ENCODE measurements at places on chromosomes 2 and 18.

DNA sequence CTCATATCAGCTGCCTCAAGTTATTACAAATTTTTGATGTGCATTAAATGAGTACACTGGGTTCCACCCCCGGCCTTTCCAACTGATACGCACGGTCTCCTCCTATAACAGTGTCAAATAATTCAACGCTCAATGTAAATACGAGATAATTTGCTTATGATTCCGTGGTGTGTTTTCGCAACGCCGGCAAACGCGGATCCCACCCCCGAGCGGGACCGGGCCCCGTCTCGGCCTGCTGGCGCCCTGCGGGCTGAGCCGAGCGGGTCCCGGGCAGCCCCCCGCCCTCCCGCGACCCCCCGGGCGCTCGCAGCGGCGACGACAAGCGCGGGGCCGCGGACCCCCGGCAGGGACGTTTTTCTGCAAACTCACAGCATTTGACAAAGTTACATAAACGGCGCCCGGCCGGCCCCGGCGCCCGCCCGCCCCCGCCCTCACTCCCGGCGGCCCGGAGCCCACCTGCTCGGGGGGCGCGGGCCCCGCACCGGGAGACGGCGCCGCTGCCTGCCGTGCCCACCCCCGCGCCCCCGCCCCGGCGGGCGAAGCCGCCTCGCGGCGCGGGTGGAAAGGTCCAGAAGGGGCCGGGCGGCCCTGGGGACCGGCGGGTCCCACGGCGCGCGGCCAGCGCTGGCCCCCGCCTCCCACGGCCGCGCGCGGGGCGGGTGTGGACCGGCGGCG, 762 bp downstream of the HDAC4 start:
- no peak for DNase-seq

DNA sequence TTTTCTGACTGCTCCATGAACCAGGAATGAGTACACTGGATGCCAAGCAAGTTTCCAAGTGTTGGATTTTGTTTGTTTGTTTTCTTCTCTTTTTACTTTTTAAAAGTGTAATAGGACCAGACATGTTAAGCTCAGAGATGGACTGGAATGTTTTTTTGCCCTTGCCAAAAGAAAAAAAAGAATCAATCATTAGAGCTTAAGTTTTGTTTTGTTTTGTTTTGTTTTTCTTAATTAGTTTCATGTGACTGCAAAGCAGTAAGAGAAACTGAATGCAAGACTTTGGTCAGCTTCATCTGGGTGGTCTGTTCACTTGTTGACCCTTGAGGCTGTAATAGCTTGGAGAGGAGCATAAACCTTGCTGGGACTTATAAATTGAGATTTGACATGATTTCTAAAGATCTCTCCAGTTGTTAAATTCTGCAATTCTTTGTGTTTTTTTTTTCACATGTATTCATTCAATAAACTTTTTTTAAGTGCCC, 42.4 kb upstream of the SLC1A4 start:
- no peak for DNase-seq

DNA sequence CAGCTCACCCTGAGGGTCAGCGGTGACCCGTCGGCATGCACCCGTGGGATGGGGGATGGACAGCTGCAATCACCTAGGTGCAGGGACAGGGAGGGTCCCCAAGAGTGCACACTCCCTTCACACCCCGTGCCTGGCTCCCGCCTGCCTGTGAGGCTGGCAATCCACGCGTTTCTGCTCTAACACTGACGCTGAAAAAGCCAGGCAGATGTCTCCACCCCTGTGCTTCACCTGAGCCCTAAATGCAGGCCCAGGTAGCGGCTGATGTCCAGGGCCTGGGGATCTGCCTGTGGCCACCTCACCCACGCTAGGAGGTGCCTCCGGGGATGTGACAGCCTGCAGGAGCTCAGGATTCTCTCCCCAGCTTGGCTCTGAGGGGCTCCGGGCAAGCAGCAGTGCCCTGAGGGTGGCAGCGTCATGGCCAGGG, 212.0 kb upstream of the SALL3 start:
- no peak for DNase-seq

GRCh38 chr2:227884511-227884947, 13.1 kb downstream of the DAW1 start:
- no peak for DNase-seq

- no peak for DNase-seq
Measured at GRCh38 chr2:195741191-195741590, 84.2 kb downstream of the SLC39A10 start.

- DNase-seq = no peak
Measured at GRCh38 chr2:101622210-101623030, 75.1 kb upstream of the MAP4K4 start.

GRCh38 chr2:19868224-19868623, 33.6 kb downstream of the TTC32 start:
- DNase-seq = no peak

DNA sequence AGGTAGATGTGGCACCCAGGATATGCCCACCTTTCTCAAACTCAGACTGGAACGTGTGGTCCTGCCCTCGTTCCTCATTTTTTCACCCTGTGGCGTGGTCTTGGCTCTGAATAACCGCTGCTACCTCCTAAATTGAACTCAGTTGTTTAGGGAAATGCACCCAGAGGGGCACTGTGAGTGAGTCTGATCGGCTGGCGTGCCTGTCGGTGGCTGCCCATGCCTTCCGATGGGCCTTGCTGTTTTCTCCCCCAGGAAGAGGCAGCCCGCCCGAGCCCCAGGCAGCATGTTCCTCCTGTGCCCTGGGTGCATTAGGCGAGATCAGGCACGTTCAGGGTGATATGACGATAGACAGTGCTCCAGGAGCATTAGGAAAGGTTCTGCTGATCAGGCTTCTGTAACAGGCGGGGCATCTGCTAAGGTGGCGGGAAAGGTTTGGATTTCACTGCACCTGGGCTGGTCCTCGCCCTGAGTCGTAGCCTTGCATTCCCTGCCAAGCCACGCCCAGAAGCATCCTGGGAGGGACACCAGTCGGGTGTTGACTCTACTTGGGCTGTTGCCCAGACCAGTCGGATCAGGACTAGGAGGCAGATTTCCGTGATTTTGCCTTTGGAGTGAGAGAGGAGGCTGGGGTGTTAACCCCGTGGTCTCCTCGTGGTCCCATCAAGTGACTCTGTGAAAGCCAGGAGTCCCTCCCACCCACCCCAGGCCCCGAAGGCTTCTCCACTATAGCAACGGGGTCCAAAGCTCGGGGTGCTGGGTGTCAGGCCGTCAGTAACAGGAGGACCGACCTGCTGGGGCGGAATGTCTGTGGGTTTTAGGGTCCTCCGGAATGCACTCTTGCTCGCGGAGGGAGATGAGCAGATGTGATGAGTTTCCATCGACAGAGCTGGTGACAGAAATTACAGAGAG, 75.1 kb downstream of the SH3BP4 start:
- DNase-seq = no peak

GRCh38 chr2:124211461-124211860, 186.4 kb downstream of the CNTNAP5 start:
- DNase-seq = no peak

DNA sequence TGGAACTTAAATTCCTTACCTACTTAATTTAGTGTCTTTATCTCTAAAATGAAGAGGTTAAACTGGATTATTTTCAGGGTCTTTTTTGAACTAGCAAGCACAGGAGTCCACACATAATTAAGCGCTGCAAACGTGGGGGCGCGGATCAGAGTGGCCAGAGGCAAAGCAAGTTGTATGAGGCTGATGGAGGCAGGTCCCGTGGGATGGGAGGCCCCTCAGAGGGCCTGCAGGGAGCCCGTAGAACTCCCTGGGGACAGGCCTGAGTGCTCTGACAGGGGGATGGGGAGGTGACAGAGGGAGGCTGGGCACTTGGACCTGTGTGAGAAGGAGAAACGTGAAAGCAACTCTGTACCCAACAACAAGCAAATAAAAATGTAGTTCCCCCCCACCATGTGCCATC, 177.8 kb downstream of the ACKR3 start:
- DNase-seq = no peak

GRCh38 chr2:214107726-214108125, 303.1 kb upstream of the VWC2L start:
- DNase-seq = no peak

- no peak for DNase-seq
Measured at GRCh38 chr18:63799189-63799588, 24.0 kb downstream of the SERPINB7 start.

DNA sequence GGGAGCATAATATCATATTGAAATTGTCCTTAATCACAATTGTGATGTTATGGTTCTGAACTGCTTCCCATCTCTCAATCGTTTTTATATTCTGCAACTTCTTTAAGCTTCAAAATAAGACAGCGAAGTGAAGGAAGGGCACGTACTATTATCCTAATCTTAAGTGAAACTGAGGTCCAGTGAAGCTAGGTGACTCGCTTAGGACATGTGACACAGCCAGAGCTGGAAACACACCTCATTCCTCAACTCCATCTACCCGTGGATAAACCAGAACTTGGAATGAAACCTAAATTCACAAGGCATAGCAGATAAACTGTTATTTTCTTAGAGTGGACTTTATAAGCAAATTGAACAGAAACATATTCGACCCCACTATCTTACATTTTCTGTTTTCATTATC, 191.2 kb upstream of the PXDN start:
- DNase-seq = no peak

DNA sequence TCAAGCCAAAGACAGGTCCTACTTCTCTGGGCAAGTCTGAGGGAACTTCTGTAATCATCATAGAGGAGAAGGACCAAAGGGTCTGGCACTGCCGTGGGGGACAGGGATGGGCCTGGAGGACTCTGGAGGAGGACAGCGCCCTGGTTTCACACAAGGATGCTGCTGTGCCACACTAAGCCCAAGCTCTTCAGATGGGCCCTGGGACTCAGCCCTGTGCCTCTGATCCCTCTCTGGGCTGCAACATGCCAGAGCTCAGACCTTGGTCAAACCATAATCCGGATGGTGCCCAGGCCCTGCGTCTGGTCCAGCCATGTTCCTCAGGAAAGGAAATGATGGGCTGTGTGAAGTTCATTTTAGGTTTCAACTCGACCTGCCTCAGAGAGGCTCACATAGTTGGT, 222.0 kb upstream of the COPS8 start:
- no peak for DNase-seq

DNA sequence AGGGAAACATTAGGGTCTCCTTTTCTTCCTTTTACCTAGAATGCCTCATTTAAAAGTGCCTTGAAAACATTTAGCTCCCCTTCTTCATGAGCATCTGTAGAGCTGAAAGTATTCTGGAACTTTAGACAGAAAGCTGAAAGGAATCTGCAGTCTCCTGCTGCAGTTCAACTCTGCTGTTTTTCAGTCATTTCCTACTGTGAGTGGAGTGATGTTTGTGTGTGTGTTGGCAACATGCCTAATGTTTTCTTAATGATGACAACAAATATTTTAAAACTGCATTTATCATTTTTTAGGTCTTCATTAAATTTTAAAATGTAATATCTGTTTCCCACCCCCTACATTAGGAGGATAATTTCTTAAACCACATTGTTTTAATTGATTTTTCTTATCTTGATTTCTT, 66.6 kb downstream of the TWSG1 start:
- DNase-seq = no peak

DNA sequence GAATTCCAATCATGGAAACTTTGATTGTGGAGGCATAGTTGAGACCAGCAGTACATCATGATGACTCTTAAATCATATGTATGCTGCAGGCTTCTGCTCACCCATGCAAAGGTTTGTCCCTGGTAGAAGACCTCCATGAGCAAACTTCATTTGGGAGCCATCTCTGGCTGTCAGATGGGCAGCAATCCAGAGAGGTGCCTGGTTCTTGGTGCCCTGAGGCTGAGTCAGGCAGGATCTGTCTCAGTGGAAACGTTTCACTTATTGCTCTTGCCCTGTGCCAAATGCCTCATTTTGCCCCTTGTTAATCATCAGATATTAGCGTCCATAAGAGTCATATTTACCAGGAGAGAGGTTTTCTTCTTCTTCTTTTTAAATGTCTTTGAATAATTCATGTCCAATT, 151.5 kb upstream of the CELF4 start:
- DNase-seq = no peak

DNA sequence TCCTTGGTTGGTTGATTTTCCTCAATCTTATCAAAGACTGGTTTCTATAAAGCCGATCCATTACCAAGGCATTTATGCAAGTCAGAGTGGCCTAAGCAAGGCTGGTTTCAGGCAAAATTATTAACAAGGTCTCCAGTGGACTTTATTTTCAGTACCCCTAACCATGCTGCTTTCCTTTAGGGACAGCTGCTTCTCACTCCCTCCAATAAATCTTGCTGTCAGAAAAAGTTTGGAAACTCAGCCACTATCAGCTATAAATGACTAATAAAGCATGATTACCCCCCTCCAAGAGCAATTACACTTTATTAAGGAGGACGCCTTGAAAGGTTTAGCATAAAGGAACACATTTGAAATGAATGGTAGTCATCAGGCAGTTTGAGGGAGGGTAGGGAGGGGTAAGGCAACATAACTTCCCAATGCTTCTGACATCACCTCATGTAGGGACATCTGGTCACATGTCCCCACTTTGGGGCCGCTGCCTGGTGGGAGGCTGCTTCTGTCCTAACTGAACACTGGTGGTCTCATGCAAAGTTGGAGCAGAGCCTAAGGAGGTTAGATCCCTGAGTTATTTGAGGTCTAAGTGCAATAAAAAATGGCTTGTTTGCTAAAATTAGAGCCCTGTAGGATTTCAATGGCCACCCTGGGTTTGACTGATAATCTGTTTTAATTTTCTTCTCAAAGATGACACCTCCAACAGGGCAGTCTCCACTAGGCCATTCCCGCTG, 58.0 kb upstream of the TMEM178A start:
- DNase-seq = no peak

DNA sequence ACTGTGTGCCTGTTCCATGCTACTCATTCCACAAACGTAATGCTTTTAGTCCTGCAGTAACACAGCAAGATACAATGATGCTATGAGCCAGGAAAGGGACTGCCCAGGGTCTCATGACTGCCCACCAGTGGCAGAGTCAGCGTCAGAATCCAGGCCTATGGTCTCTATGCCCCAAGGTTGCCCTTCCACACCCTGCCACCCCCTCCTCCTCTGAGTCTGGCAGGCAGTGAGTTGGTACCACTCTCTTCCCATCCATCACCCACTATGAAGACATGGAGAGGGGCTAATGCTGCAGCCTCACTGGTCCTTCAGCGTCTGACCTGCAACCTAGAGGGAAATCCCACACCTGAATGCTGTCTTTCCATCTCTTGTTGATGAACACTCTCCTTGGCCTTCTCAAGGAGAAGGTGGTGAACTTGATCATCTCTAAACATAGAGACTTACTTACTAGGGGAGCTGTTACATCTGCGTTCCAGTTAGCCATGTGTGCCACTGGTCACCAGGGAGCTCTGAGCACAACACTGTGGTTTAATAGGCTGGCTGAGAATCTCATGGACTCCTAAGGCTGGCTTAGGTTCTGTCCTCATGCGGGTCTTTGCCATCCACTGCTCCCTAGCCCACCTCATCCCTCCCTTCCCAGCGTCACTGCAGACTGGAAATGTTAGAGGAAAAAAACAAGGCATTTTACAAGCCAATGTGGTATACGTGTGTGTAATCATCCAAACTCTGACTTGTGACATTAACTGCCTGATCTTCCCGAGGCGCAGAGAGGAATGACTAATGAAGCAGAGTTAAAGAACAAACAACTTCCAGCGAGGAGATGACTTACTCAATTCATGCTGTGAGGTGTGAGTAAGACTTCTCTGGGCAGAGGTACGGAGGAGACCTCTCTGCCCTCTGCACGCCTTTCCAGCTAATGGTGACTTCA, 28.8 kb downstream of the STEAP3 start:
- no peak for DNase-seq

All from thoracic aorta (tissue), 2 donors.